ENCODE measurements at places on chromosomes 11 and 22.
A peak's percentile ranks its signal among the peaks of the same experiment; 100 is the strongest.

- no peak for DNase-seq
Observed at GRCh38 chr11:934527-934926, 8.9 kb downstream of the AP2A2 start.

GRCh38 chr22:20117633-20118299, 740 bp upstream of the TRMT2A start:
- peak; percentile 59 for DNase-seq

GRCh38 chr11:81987829-81988472, 745.7 kb downstream of the FAM181B start:
- DNase-seq, result no peak

GRCh38 chr22:27866135-27867084, 52.6 kb downstream of the PITPNB start:
- no peak for DNase-seq

- no peak for DNase-seq
Observed at GRCh38 chr22:22896601-22897000, 9.0 kb downstream of the IGLL5 start.

DNA sequence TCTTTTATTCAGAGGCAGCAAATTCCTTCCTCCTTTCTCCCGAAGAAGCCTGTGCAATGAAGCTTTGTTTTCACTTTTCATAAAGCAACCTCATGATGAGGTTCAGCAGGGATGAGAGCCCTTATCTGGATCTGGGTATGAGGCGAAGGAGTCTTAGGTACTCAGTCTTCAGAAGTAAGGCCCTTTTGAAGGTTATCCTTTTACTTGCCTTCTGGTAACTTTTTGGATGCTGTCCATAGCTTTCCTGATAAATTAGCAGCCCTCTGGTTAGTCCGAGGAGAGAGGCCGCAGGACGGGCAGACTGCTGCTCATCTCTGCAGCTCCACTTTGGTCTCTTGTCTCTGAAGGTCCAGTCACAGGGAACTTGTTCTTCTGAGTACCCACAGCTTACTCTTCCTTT, 1.1 kb downstream of the TRIM22 start:
- no peak for DNase-seq

- DNase-seq, result no peak
Observed at GRCh38 chr11:64003807-64004589, 17.8 kb downstream of the OTUB1 start.

DNA sequence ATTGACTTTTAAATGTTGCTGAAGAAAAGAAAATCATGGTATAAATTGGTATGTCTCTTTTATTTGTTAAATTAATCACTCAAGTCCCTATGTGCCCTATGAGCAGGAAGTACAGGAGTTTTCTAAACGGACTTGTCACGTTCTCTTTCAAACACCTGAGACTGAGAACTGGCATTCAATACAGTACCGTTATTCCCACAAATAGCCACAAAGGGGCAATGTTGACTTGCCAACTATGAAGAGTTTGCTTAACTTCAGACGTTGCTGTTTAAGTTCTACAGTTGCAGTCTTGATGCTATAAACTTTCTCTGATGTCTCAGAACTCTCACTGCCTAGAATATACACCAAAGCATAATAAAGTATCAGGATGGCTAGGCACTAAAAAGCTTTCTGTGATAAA, 7.6 kb downstream of the OR56A1 start:
- no peak for DNase-seq

Data from GM12891 (cell line).